ENCODE measurements at places on chromosomes 3 and 15.

DNA sequence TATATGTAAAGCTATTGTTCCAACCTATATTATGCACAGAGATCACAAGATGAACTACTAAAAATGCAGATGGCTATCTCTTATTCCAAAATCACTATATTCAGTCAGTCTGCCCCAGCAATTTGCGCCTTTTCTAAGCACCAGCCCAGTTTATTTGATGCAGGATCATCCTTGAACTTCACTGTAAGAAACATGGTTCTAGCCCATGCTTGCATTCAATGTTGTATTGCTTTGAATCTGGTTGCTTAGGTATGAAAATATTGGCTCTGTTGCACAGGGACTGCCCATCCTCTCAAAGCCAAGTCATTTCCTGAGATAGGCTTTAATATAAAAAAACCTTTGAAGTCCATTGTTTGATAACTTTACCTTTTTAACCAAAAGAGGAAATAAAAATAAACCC is 170.5 kb upstream of the LRIG1 start:
- no peak for DNase-seq

DNA sequence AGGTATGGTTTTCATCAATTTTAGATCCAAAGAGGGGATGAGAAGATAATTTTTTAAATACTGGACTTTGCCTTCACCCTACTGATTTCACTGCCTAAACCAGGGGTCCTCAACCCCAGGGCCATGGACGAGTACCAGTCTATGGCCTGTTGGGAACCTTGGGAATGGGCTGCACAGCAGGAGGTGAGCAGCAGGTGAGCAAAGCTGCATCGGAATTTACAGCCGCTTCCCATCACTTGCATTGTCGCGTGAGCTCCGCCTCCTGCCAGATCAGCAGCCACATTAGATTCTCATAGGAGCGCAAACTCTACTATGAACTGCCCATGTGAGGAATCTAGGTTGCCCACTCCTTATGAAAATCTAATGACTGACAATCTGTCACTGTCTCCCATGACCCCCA is 76.3 kb upstream of the TTBK2 start:
- DNase-seq = no peak

- no peak for DNase-seq
Measured at GRCh38 chr15:63073497-63074172, 31.1 kb downstream of the TPM1 start.

DNA sequence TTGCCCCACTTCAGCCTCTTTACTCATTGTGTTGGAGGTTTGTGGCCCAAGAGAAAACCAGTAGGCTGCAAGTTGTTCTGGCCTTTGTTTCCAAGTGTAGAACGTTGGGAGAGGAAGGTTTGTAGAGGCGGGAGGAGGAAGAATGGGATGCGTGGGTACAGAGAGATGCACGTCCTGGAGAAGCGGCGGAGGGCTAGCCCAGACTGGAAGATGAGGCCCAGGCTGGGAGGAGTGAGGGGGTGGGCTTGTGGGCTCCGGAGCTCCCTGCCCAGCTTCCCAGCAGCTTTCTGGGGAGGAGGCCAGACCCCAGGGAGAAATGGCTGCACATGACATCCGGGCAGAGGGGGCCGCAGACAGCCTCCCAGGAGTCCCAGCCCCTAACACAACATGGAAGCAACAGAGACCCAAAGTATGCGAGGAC is 5.3 kb downstream of the PLA2G4F start:
- no peak for DNase-seq

- no peak for DNase-seq
Measured at GRCh38 chr3:76827701-76828226, 212.1 kb upstream of the ROBO2 start.
